ENCODE measurements at places on chromosomes 1 and 21.

DNA sequence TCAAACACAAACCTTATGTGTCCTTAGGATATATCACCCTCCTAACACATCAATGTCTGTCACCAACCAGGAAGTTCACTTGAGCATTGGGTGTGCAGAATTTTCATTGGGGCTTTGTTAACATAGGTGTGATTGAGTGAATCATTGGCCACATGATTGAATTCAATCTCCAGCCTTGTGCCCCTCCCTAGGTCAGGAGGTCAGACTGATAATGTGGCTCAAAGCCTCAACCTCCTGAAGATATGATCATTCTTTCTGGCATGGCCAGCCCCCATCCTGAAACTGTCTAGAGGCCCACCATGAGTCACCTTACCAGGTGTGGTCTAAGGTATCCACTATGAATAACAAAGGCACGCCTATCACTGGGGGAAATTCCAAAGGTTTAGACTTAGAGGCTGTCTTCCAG lies 90.1 kb downstream of the PKN2 start:
- no peak for DNase-seq

- no peak for DNase-seq
Observed at GRCh38 chr1:1908506-1908791, 6.6 kb upstream of the CALML6 start.

GRCh38 chr1:245788269-245788668 lies 633.5 kb downstream of the KIF26B start:
- DNase-seq: no peak

- DNase-seq: no peak
Observed at GRCh38 chr1:165545974-165546373, 2.2 kb downstream of the LRRC52 start.

DNA sequence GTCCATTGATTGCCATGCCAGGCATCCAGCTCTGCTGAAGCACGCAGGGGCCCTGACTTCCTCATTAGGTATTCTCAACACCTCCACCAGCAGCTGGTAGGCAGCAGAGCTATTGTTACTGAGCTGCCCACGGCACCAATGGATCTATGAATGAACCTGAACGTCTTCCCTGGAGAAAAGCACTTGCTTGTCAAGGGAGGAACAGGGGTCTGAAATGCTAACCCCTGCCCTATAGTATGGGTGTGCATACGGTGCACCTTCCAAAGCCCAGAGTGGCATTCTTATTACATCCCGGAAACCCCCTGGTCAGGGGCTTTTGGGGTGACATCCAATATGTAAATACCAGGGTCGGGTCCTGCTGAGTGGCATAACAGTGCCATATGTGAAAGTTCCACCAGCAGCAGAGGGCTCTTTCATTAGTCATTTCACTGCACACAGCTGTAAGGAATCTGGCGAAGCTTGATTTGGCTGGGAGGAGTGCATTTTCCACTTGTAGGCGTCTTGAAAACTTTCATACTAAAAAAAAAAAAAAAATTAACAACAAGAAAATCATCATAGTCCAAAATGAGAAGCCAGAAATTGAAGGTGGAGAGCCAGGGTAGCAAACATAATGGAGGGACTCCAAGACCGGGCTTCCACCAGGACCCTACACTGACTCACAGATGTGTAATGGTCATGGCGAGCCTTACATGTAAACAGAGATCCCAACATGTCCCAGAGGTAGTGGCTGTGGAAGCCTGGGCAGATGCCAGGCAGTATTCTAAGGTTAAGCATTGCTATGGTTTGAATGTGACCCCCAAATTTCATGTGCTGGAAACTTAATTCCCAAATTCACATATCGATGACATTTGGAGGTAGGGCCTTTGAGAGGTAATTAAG lies 58.8 kb upstream of the PRDX6 start:
- no peak for DNase-seq

- DNase-seq: no peak
Observed at GRCh38 chr1:35030338-35030737, 1.4 kb downstream of the ZMYM6 start.

GRCh38 chr1:160746836-160747500 lies 7.9 kb downstream of the SLAMF7 start:
- no peak for DNase-seq

GRCh38 chr1:214990619-214991018 lies 91.9 kb upstream of the KCNK2 start:
- DNase-seq: no peak

DNA sequence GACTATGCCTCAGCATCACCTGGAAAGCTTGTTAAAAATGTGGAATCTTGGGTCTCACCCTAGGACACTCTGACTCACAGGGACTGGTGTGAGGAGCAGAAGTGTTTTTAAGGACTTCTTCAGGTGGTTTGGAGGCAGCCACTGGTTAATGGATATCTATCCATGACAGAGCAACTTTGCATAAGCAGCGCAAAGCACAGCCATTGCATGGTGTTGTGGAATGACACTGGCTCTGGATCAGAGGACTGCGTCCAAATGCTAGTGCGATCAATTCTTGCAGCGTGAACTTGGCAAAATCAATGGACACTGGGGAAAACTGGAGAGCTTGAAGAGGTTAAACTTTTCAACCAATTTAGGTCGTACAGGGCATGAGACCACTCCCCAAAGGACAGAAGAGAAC lies 116.8 kb upstream of the FAM78B start:
- no peak for DNase-seq

DNA sequence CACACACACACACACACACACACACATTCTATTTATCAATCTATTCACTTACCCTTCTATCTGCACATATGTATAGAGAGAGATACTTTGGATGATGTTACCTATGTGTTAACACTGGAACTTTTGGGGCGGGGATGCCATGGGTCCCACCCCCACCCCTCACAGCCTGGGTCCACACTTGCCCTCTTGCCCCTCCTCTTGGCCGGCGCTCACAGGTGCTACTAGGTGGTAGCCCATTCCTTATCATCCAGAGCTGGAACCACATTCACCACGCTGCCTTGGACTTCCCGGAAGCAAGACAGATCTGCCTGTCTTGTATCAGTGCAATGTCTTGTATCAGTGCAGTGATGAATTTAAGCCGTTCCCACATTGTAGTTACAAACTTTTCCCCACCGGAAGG lies 85.1 kb downstream of the LBR start:
- DNase-seq: no peak

GRCh38 chr1:164948101-164948500 lies 389.1 kb downstream of the PBX1 start:
- DNase-seq: no peak

DNA sequence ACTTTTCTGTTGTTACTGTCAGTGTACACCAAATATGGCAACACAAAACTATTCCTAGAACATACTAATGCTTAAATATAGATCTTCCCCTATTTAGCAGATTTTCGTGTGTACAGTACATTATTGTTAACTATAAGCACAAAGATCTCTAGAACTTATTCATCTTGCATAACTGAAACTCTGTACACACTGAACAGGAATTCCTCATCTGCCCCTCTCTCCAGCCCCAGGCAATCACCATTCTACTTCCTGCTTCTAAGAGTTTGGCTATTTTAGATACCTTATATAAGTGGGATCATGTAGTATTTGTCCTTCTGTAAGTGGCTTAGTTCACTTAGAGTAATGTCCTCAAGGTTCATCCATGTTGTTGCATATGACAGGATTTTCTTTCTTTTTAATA lies 4.5 kb upstream of the RGL1 start:
- no peak for DNase-seq

GRCh38 chr1:11362547-11363021 lies 89.6 kb downstream of the UBIAD1 start:
- DNase-seq: no peak

DNA sequence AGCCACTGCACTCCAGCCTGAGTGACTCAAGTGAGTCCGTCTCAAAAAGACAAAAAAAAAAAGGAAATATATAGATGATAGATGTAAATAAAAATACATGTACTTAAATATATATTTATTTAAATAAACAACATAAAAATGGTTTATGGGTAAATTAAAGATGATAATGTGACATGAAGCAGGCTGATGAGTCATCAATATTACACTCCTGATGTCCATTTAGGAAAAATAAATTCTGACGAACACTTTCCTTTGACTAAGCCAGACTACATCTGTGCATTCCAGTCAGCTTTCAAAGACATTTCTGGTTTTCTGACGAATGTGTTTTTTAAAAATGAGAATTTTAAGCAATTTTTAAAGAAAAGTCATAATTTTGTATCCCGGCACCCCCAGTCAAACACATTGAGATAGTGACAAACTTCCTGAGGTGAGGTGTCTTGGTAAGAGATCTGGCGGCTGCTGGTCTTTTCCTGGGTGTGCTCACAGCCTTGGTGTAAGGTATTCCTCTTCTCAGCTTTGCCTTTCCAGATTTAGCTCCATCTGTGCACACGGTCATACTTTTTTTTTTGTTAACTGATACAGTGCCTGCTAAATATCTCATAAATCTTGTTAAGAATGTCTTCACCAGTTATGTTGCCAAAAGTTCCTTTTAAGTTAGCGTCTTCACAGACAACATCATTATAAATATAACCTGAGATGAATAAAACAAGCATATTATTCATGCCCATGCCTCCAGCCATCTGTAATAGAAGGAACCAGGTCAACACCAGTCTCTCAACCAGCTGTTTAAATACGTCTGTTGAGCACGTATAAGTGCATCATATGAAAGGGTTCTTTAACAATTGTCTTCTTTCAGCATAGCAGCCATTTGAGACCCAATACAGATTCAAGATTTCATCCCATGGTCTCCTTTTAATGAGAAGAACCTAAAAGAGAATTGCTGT lies 214.5 kb upstream of the PLD5 start:
- DNase-seq: no peak

DNA sequence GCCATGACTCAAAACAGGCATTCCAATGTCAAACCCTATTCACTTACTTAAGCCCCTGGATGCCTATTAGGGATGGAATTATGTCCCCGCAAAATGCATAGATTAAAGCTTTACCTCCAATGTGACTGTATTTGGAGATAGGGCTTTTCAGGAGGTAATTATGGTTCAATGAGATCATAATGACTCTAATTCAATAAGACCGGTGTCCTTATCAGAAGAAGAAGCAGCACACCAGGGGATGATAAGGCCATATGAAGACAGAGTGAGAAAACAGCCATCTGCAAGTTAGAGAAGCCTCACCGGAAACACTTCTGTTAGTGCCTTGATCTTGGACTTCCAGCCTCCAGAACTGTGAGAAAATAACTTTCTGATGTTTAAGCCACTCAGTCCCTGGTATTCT lies 1131.8 kb upstream of the TMPRSS15 start:
- no peak for DNase-seq

- DNase-seq: no peak
Observed at GRCh38 chr1:31182352-31182751, 57.3 kb downstream of the NKAIN1 start.

GRCh38 chr1:62800825-62801306 lies 16.9 kb downstream of the ATG4C start:
- DNase-seq: no peak

DNA sequence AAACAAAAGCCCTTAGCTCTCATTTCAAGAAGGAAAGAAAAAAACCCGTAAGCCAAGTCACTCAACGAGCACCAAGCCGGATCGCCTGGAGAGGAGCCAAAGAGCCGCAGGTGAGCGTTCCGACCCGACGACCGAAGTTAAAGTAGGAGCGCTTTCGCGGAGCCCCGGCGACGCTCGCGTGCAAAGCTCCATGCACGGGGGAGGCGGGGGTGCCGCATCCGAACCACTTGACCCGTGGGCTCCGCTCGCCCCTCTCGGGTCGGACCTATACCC lies 382 bp downstream of the GPBP1L1 start:
- peak; percentile 26 for DNase-seq

- DNase-seq: no peak
Observed at GRCh38 chr1:159090286-159091179, 14.0 kb upstream of the AIM2 start.

DNA sequence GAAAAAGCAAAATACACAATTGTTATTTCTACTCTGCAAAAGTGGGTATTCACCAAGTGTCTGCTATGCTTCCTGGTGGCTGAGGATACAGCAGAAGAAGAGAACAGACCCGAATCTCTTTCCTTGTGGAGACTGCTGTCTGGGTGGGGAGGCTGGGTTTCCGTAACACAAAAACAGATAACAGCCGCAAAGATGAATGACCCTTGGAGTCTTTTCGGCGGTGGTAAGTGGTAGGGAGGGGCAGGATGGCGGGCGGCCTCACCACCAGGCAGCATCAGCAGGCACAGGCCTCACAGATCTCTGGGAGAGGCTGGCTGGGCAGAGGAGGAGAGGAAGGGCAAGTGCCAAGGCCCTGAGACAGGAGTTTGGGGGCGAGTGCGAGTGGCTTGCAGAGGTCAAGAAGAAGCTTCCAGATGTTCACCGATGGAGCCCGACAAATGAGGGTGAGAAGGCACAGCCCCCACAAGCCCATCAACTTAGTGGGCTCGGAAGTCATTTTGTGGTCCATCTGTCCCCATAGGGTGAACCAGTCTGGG lies 164.2 kb downstream of the RHOU start:
- no peak for DNase-seq

DNA sequence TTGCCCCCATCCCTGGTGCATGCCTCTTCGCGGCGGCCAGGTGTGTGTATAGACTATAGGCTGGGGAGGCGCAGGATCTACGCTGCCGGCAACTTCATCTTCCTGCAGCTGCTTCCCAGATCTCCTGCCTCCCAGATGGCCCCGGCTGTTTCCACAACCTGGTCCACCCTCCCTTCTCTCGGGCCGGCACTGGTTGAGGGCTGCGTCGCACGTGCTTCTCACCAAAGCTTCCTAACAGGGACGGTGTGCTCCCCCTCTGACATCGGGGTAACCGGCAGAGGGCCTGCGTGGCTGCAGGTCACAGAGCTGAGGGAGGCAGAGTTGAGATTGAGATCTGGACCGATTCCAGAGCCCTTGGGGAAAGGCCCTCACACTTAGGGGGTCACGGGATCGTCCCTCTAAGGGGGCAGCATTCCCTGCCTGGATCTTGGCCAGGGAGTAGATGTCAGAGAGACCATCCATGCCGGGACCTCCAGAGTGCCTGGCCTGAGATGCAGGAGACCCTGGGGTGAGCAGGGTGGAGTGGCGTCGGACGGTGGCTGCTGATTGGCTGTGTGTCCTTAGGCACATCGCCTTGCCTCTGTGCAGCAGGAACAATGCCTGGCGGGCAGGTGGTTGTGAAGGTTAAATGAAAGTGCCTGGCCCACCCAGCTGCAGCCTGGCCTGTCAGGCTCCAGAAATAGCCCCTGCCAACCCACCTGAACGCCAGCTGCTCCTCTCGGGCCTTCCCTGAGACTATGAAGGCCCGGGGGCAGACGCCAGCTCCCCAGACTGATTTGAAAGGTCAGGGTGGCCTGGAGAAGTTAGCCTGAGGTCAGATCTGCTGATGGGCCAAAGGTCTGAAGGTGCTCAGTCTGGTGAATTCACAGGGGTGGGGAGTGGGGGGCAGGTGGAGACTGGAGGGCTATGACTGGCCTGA lies 6.1 kb upstream of the MASP2 start:
- no peak for DNase-seq

GRCh38 chr1:31714442-31715086 lies 10.7 kb upstream of the COL16A1 start:
- no peak for DNase-seq

- no peak for DNase-seq
Observed at GRCh38 chr1:197783510-197783948, 8.2 kb upstream of the DENND1B start.

DNA sequence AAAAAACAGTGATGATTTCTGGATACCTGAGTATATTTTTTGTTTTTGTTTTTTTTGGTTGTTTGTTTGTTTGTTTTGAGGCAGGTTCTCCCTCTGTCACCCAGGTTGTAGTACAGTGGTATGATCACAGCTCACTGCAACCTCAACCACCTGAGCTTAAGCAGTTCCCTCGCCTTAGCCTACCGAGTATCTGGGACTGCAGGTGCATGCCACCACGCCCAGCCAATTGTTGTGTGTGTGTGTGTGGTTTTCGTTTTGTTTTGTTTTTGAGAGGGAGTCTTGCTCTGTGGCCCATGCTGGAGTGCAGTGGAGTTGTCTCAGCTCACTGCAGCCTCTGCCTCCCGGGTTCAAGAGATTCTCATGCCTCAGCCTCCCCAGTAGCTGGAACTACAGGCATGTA lies 55.3 kb upstream of the RCC1 start:
- DNase-seq: no peak
